Stomach (tissue), 19 donors: ENCODE measurements at places on chromosomes 2 and 18. TPM values are rescaled to one million over a fixed set of nuclear protein-coding genes. Genes with fewer than 3 reads are reported as not detected.

DNA sequence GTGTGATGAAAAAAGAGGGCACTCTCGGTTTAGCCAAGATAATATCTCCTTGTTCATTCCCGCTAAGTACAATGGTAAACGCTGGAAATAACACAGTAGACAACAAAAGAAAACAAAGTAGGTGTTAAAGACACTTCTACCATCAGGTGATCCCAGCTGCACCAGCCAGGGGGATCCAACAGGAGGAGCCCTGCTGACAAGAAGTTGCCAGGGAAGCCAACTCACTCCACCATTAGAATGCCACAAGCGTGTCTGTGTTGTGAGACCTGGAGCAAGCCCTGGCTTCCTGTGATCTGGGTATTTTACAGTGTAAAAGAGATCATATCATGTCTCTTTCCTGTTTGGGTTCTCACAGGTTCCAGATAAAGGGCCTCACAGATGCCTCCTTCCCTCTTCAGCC lies 117.0 kb downstream of the GRB14 start:
- H3K4me1 ChIP-seq = no peaks in the 10 kb centered on the region
- no peaks in the 10 kb centered on the region for H3K27me3 ChIP-seq
- DNase-seq = no peak
- no peaks in the 10 kb centered on the region for H3K36me3 ChIP-seq
- no peak overlapping the region for H3K27ac ChIP-seq

GRCh38 chr2:19261061-19261460 lies 97.4 kb downstream of the OSR1 start:
- no peak overlapping the region for H3K4me3 ChIP-seq
- no peaks in the 10 kb centered on the region for H3K36me3 ChIP-seq
- H3K27ac ChIP-seq = no peak overlapping the region
- no peak for DNase-seq
- H3K27me3 ChIP-seq = no peaks in the 10 kb centered on the region

GRCh38 chr2:62321380-62322289 lies 125.7 kb downstream of the B3GNT2 start:
- H3K36me3 ChIP-seq = no peaks in the 10 kb centered on the region
- H3K4me3 ChIP-seq = no peak overlapping the region
- H3K27ac ChIP-seq = no peak overlapping the region
- H3K27me3 ChIP-seq = no peaks in the 10 kb centered on the region
- H3K4me1 ChIP-seq = no peaks in the 10 kb centered on the region

GRCh38 chr2:47518497-47519146 lies 115.7 kb downstream of the MSH2 start:
- H3K4me1 ChIP-seq = peaks cover 12% of the 10 kb centered on the region
- no peak overlapping the region for H3K27ac ChIP-seq
- no peaks in the 10 kb centered on the region for H3K36me3 ChIP-seq
- peaks cover 14% of the 10 kb centered on the region for H3K27me3 ChIP-seq
- H3K4me3 ChIP-seq = no peak overlapping the region
- DNase-seq = no peak

- DNase-seq = no peak
- H3K27me3 ChIP-seq = no peaks in the 10 kb centered on the region
- H3K27ac ChIP-seq = no peak overlapping the region
- H3K36me3 ChIP-seq = no peaks in the 10 kb centered on the region
- H3K4me3 ChIP-seq = no peak overlapping the region
These were observed 1098.0 kb upstream of the ZEB2 start for GRCh38 chr2:145617906-145618305.

DNA sequence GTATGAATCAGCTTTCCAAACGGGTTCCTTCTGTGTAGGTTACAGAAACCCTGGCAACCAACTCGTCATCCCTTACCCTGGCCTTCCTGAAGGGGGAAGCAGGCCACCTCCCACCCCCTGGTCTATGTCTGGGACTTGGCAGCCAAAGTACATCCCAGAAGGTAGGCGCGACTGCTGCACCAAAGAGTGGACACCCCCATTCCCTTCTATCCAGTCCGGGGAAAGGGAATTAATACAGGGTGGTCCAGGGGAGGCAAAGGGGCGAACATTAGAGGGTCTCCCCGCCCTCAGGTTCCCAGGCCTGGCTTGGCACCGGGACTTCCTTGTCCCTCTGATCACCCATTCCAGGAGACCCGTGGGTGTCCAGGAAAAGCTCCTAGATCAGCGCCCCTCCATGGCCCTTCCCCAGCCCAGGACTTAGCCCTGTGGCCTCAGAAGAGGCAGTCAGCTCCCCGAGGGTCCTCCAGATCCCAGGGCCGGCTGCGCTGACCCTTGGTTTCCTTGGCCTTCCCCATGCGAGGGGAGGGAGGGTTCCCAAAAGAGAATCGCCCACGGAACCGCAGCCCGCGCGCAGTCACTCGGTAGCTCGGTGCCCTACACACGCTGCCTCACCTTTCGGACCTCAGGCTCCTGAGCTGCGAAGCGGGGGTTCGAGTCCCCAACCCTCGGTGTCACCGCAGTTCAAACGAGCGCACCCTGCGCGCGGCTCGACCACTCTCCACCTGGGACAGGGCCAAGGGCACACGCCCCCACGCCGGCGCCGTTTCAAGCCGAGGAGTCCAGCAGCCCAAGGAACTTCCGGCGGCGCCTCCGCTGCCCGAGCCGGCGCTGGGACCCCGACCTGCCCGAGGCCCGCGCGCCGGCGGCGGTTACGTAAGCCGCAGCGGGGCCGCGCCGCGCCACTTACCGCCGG lies at the start of gene PER2:
PER2 (minus strand) TSS at position 874 of the 913 bp plus-strand sequence. CDS start 10,674 bp downstream, outside the sequence.
- DNase-seq = peak; percentile 63
- H3K27me3 ChIP-seq = no peaks in the 10 kb centered on the region
- peaks cover 65% of the 10 kb centered on the region for H3K4me1 ChIP-seq
- H3K36me3 ChIP-seq = no peaks in the 10 kb centered on the region
- peak within 1 kb of the TSS; percentile 98 for H3K27ac ChIP-seq
- H3K4me3 ChIP-seq = peak within 1 kb of the TSS; percentile 76

DNA sequence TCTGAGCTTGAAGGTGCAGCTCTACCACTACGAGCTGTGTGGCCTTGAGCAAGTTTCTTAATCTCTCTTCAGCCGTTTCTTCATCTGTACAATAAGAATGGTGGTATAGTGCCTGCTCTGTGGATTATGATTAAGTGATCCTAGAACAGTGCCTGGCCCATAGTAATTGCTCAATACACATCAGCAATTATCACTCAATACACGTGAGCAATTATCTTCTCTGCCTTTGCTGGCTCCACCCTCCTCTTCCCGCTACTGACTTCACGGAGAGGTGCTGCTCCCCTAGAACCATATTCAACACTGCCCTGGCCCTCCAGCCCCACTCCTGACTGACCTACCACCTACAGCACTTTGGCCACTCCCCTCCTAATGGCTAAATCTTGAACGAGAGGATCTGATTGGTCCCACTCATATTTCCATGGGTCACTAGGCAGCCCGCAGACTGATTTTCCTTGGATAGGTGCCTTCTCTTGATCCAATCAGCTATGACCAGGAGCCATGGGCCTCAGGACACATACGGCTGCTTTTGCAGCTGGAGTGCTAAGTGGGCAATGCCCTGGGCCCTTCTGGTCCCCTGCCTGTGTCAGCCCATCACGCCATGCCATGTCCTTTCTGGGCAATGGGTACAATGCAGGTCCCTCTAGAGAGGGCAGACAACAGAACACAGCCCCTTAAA lies 77.5 kb downstream of the STPG4 start:
- no peak overlapping the region for H3K4me3 ChIP-seq
- H3K36me3 ChIP-seq = peaks cover 14% of the 10 kb centered on the region
- no peaks in the 10 kb centered on the region for H3K27me3 ChIP-seq
- H3K27ac ChIP-seq = peak overlapping the region; percentile 75
- peaks cover 64% of the 10 kb centered on the region for H3K4me1 ChIP-seq

DNA sequence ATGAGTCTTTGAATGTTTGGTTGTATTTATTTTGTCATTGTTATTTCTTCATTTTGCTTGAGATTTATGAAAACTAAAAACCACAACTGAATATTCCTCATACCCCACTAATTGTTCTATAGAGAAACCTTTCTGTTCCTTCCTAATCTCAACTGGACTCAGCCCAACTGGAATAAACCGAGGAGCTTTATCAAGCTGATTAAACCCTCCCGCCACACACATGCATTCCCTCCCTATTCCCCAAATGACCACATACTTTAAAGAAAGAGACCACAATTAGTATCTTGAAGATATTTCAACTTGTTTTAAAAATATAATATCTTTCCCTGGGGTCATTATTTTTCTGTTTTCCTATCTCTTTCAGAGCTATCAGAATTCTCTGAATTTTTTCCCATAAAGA lies 107.5 kb downstream of the OSR1 start:
- H3K36me3 ChIP-seq = no peaks in the 10 kb centered on the region
- H3K4me3 ChIP-seq = no peak overlapping the region
- H3K27ac ChIP-seq = no peak overlapping the region

DNA sequence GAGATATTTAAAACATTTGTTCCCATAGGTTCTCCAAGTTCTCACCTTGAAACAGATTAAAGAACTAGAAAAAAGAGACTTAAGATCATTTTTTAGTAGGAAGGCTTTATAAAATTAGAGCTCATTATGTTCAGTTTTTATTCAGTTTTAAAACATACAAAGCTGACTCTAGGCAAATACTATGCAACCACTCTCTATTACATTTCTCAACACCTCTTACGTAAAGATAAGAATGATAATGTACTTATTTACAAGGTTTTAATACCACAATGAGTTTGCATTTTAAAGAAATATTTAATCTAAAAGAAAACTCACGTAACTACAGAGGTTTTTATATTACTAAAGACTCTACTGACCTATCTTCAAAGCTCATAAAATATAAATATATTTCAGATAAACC lies 68.8 kb downstream of the TMEM131 start:
- H3K4me1 ChIP-seq = peaks cover 29% of the 10 kb centered on the region
- H3K27me3 ChIP-seq = no peaks in the 10 kb centered on the region
- no peak overlapping the region for H3K4me3 ChIP-seq
- DNase-seq = no peak
- no peak overlapping the region for H3K27ac ChIP-seq
- peaks cover 38% of the 10 kb centered on the region for H3K36me3 ChIP-seq

GRCh38 chr2:78065366-78065765 lies 543.2 kb upstream of the LRRTM4 start:
- H3K4me1 ChIP-seq = no peaks in the 10 kb centered on the region
- no peaks in the 10 kb centered on the region for H3K36me3 ChIP-seq
- H3K27me3 ChIP-seq = no peaks in the 10 kb centered on the region
- H3K4me3 ChIP-seq = no peak overlapping the region
- DNase-seq = no peak

DNA sequence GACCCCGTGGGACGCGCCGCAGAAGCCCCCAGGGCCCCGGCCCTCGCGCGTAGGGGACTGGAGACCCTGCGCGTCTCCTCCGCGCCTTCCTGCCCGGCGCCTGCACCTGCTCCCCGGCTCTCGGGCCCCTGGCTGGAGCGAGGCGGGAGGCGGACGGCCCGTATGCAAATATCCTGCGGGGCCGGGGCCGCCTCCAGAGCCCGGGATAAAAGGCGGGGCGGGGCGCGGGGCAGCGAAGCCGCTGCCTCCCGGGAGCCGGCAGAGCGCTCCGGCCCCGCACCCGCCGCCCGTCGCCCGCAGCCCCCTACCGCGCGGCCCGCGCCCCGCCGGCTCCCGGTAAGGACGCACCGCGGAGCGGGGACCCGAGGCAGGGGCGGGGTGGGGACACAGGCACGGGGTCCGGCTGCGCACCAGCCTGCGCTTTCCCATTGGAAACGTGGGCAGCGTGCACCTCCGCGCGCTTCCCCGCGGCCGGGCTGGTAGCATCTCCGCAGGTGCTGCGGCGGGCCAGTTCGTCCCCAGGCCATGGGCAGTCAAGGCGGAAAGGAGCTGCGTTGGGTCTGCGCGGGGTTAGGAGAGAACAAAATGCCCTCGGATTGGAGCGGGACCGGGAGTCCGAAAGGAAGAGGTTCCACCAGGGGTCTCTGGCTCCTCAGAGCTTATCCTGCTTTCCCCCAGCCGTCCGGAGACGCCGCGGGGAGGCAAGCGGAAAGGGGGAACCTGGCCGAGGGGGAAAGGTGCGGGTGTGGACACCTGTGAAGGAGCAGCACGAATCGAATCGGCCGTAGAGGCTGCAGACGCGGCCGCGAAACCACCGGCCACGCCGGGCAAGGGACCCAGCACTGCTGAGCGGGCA lies at the start of gene ATP6V1C2:
ATP6V1C2 (plus strand) TSS at position 235 of the 856 bp plus-strand sequence. CDS start 1,220 bp downstream, outside the sequence.
- H3K27me3 ChIP-seq = peaks cover 48% of the 10 kb centered on the region
- H3K4me1 ChIP-seq = peaks cover 12% of the 10 kb centered on the region
- peak; percentile 80 for DNase-seq
- no peaks in the 10 kb centered on the region for H3K36me3 ChIP-seq

DNA sequence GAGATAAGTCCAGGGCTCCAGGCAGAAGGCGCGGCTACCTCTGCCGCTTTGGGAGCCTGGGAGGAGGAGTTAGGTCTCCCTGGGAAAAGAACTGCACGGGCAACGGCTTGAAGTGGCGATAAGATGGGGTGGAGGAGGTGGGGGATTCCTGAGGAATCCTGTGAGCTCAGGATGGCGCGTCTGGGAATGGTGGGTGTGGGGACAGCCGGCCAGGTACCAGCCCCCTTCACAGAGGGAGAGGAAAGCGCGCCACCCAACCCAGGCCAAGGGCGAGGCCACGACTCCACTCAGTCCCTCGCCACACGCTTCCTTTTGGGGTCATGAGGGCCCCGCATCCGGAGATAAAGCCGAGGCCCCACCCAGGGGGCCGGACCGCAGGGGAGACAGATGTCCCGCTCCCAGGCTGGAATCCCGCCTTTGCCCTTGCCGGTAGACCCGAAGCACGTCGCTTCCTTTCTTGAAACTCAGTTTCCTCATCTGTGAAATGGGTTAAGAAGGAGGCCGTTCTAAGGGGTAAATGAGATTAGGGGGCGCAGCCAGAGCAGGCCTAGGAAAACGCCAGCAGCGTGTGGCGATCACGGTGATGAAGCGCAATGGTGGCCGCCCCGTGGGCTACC lies 1.7 kb upstream of the CTDSP1 start:
- H3K27me3 ChIP-seq = no peaks in the 10 kb centered on the region
- H3K4me3 ChIP-seq = peak overlapping the region; percentile 97
- peak overlapping the region; percentile 100 for H3K27ac ChIP-seq
- peaks cover 56% of the 10 kb centered on the region for H3K4me1 ChIP-seq

GRCh38 chr2:127101756-127102477 lies 5.0 kb downstream of the BIN1 start:
- H3K27ac ChIP-seq = peak overlapping the region; percentile 62
- no peak overlapping the region for H3K4me3 ChIP-seq
- DNase-seq = no peak
- peaks cover 94% of the 10 kb centered on the region for H3K4me1 ChIP-seq
- no peaks in the 10 kb centered on the region for H3K36me3 ChIP-seq
- H3K27me3 ChIP-seq = no peaks in the 10 kb centered on the region

DNA sequence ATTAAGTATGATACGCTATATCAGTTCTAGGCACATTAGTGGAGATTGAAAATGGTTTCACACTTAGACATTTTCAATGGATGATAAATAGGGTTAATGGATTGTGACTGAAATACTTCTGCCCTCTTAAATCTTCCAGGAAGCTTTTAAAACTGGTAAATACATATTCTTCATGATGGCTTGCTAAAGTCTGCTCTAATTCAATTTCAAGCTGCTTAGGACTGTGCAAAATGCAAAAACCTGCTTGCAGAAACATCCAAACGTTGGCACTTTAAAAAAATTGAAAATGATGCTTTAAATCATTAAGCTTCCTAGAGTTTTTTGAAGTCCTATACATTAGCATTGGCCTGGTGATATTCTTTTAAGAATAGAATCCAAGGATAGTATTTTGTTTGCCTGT lies 214.8 kb upstream of the FSHR start:
- H3K36me3 ChIP-seq = no peaks in the 10 kb centered on the region
- no peaks in the 10 kb centered on the region for H3K27me3 ChIP-seq
- DNase-seq = no peak
- H3K4me3 ChIP-seq = no peak overlapping the region
- H3K27ac ChIP-seq = no peak overlapping the region
- H3K4me1 ChIP-seq = no peaks in the 10 kb centered on the region

GRCh38 chr2:16434393-16434792 lies 231.2 kb downstream of the CYRIA start:
- H3K27ac ChIP-seq = no peak overlapping the region
- H3K4me3 ChIP-seq = no peak overlapping the region
- H3K27me3 ChIP-seq = no peaks in the 10 kb centered on the region
- no peaks in the 10 kb centered on the region for H3K36me3 ChIP-seq
- DNase-seq = no peak
- H3K4me1 ChIP-seq = no peaks in the 10 kb centered on the region

Gene TAF4B
- 7.0 TPM for total RNA-seq

Gene COL6A3
- 105 TPM for total RNA-seq

Gene CFC1
- total RNA-seq = not detected

Gene RIT2
- not detected for total RNA-seq
